ENCODE measurements at places on chromosomes 4 and X.

- no peak for DNase-seq
Observed at GRCh38 chr4:234178-234577, 71.1 kb downstream of the ZNF732 start.

- no peak for DNase-seq
Observed at GRCh38 chr4:38735870-38736269, 46.9 kb downstream of the TLR10 start.

GRCh38 chrX:71239781-71240180 is 14.2 kb downstream of the ZMYM3 start:
- no peak for DNase-seq

- no peak for DNase-seq
Observed at GRCh38 chrX:49292400-49293362, 10.8 kb upstream of the GAGE10 start.

DNA sequence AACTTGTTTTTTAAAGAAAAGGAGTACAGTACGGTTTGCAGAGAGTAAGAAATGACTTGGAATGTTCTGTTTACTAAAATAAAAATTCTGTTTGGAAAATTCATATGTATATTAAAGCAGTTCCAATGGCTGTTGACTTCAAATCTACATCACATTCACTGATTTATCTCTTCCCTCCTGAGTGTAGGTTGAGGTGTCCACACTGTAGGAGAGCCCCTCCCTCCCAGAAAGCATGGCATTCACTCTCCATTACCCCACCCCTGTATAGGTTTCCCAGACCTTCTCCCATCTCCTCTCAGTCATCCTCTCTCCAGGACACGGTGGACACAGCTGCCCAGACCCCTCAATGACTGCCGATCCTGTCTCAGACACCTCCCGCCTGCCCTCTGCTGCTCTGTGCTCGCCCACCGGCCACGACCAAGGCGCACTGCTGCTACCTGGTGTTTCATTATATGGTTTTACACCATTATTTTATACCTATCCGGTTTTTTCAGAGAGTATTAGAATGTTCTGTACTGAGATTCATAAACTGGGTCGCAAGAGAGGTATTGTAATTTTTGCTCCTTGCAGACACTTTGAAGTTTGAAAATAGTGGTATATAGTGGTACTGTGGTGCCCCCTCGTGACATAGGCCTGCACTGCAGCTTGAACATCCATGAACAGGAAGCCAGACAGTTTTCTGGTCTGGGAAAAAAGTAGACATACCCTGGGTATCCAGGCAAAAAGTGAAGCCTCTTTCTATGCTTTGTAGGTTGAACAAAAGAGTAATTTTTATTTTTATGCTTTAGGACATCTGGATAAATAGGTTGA is 38.8 kb upstream of the BEX4 start:
- DNase-seq: peak; percentile 61

DNA sequence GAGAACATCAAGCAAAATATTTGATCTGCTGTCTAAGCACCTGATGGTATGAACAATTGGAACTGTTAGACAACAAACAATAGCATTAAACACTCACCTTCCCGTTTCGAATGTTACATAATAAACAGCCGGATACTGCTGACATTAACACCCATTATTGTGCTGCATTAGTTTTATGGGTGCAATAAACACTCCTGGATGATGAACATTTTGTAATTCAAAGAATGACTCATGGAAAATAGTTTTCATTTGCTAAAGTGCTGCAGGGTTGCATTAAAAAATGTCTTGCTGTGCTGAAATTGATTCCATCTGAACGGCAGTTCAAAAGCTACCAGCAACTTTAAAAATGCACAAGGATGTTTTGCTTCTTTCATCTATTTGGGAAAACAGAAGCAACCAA is 100.8 kb upstream of the SORBS2 start:
- DNase-seq: no peak

DNA sequence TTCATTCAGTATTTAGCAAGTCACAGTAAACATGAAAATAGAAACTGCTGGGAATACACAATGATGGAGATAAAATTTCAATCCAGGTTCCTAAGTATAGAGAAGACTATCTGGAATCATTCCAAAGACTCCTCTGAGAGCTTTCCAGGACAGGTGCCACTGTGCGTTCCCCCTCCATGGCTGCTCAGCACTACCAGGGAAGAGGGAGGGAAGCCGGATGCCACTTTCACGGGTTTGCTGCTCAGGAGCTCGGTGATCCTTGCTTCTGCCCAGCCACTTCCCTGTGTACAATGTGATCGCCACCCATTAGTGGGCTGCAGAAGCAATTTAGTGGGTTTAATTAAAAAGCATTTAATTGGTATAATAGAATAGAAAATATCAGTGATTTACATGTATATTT is 94.5 kb downstream of the FNIP2 start:
- no peak for DNase-seq

GRCh38 chr4:104693601-104694201 is 199.0 kb upstream of the CXXC4 start:
- no peak for DNase-seq

DNA sequence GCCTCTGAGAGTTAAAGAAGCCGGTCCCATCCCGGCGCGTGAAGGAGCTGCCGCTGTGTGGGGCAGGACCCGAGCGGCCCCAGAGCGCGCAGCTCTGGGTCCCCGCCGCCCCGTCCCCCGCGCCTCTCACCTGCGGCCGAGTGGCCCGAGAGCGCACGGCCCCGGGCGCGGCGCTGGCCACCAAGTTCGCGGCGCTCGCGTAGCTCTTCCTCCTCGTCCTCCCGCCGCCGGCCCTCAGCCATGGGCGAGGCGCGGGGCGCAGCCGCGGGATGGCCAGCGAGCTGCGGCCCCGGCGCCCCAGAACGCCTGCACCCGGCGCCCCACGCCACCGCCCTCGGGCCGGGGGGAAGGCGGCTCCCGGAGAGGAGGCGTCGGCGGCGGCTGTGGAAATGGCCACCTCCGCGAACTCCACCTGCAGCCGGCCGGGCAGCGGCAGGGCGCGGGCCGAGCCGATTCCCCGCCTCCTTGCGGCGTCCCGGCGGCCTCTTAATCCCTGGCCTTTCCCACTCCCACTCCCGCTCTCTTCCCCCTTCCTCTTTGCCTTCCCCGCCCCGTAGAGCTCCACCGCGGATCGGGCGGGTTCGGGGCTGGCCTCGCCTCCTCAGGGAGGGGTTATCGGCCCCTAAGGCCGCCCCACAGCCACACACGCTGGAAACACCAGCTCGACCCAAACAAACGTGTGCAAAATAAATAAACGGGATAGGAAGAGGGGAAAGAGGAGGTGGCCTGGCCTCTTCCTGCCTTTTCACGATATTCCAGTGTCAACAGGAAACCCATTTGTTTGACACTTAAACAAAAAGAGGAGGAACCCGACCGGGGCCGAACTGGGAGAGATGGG is at the start of gene SH3D19:
TSS of gene SH3D19 (minus strand) at position 495 of the 838 bp plus-strand sequence. CDS start at position 242, 253 bp downstream.
- no peak for DNase-seq

DNA sequence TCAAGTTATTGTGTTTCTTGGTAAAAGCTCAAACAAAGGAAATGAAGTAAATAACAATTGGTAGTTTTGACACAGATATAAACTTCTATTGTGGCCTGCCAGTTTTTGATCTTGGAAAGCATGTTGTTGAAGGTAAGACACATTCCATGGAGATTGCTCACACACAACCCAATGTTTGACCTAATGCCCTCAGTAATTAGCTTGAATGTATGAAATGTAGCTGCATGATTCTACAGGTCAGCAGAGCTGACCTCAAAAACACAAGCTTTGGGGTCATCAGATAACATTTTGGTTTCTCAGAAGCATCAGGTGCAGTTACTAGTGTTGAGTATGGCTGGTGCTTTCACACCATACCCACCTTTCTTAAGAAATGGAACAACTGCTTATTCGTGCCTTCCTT is 16.5 kb downstream of the GPR173 start:
- no peak for DNase-seq

DNA sequence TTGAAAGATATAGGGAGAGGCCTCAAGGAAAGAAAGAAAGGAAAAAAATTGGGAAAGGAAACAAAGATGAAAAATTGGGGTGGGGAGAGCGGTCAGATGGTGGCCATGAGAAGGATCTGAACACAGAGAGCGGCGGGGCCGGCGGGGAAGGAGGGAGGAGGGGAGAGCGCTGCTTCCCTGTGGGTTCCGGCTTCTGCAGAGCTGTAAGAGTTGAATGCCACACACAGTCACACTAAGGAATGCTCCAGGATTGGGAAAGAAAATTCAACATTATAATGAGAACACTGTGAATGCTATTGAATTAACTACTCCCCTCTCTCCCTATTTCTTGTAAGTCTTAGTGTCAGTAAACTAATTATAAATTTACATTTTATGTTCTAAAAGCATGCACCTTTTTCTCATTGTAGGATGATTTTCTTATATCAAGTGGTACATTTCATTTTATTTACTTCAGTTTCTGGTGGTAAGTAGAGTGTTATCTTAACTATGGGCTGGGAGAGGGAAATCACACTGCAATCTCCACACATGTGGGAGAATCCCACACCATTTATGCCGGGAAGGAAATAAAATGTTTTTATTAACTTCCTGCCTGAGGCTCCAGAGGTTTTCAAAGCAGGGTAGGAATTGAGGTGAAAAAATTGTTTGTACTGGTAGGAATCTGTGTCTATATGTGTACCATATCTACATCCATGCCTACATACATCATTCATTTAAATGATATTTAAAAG is 904 bp downstream of the F11 start:
- no peak for DNase-seq

DNA sequence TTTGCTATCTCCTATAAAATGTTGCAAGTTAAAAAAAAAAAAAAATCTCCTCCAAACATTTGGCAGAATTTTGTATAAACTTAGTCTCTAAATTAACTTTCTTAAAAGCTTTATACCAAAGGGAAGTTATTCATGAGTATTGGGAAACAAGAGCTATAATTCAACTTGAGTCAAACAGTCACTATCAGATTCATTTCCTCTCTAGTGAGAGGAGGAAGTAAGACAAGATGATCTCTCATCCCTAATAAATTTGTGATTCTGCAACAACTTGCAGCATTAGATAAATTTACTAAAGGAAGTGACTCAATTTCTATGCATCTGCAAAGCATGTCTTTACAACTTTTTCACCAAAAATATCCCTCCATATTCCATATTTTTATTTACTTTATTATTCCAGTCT is 135.4 kb upstream of the GNPDA2 start:
- DNase-seq: no peak

DNA sequence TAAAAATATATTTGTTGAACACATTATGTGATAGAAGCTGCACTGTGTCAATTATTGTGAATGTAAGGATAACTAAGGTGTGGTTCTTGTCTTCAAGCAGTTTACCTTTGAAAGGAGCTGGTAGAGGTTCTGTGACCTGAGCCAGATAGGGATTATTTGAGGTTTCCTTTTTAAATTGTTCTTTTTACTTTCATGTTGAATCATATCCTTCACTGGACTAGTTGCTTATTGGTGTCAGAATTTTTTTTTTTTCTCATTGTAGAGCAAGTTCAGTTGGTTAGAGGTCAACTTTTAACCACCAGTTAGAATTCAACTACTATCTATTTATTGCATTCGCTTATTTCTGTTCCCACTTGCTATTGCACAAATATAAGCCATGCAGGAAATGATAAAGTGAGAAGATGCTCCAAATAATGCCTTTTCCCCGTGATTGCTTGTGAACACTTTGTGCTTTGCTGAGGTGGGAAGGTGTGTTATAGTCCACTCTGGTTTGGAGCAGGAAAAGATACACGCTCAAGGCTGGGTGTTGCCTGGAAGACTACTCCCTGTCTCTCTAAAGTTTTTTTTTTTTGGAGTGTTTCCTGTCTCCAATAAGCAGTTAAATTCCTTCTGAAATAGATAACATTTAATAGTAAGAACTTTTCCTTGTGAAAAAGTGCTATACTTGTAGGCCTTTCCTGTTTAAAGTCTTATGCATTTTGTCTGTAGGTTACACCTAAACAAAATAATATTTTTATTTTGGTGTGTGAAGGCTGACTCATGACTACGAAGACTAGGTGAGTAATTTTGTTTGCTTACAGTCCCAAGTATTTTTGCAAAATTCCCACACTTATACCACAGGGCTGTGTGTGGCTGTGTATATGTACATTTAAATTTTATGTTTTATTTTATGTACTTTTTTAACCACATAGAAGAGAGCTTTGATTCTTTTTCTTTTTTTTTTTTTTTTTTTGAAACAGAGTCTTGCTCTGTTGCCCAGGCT is 83.8 kb upstream of the LCORL start:
- no peak for DNase-seq

DNA sequence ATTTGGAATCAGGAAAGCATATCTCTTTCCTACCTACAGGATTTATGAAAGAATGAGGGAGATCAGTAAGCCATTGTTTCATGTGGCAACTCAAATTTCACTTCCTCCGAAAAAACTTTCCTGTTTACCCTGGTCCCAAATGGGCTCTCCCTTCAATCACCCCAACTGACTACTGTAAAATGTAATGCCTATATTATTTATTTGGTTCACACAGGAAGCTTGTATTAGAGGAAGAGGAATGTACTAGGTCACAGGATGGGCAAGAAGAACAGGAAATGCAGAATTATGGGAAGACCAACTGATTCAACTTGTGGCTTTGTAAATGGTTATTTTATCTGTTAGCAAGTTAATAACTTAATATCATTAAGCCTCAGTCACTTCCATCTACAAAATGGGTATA is 23.1 kb downstream of the COL4A6 start:
- DNase-seq: no peak

DNA sequence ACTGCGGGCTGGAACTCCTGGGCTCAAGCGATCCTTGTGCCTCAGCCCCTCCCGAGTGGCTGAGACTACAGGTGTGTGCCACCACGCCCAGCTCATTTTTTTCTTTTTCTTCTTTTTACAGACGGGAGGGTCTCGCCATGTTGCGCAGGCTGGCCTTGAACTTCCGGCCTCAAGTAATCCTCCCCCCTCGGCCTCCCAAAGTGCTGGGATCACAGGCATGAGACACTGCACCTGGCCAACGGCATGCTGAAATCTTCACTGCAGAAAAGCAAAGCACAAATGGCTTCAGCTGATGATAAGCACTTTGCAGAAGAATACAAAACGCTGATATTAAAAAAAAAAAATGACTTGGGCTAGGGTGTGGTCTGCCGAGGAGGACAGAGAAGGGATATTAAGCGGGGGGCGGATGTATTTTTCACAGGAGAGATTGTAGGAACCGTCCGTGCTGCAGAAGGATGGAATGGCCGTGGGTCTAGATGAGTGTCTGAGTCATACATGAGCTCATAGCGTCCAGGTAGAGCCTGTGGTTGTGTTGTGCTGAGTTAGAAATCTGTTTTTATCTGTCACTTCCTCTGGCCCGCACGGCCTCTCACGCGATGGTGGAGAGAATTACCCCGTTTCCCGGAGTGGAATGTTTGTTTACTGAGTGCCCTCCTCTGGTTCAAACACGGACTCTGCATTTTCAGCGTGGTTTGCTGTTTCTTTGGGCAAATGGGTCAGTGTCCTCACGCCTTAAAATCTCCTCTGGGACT is 8.5 kb upstream of the AKAP17A start:
- peak; percentile 77 for DNase-seq

DNA sequence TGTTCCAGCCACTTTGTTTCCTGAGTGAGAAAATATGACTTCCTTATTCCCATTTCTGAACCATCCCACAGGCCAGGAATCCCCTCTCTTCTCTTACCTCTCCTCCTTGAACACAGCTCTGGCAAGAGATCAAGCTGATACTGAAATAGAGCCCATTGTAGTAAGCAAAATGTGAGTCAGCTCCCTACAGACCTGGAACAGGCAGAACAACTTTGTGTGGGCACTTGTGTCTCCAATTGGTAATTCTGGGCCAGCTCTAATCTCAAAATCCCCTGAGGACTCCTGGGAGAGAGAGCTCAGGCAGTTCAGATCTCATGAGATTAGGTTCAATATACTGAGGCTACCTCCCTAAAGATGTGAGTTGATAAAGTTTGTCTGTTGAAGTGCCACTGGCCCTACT is 213.5 kb downstream of the GUCY2F start:
- no peak for DNase-seq

Measured in CD4-positive, alpha-beta T cell treated with Interleukin-6 for 4 hours (primary cell).